ENCODE measurements at places on chromosomes 2 and 18. TPM values are rescaled to one million over a fixed set of nuclear protein-coding genes. Genes with fewer than 3 reads are reported as not detected.

RAX gene
- not detected for polyA plus RNA-seq

RAB27B gene
- polyA plus RNA-seq = 0.41 TPM

PDE1A gene
- polyA plus RNA-seq = 2.4 TPM

TRIM54 gene
- 0.77 TPM for polyA plus RNA-seq

ONECUT2 gene
- polyA plus RNA-seq = under 0.01 TPM

MYO5B gene
- polyA plus RNA-seq = 1.7 TPM

RAD51AP2 gene
- not detected for polyA plus RNA-seq

HAAO gene
- 8.6 TPM for polyA plus RNA-seq

VWC2L gene
- not detected for polyA plus RNA-seq

TUBA4B gene
- polyA plus RNA-seq = not detected

COL3A1 gene
- 24.9 TPM for polyA plus RNA-seq

EFHD1 gene
- polyA plus RNA-seq = 50.5 TPM

CHRNG gene
- polyA plus RNA-seq = not detected

HOXD8 gene
- 6.0 TPM for polyA plus RNA-seq

IMMT gene
- polyA plus RNA-seq = 35.1 TPM

SRD5A2 gene
- 0.06 TPM for polyA plus RNA-seq

DHRS9 gene
- 2.3 TPM for polyA plus RNA-seq

TBR1 gene
- polyA plus RNA-seq = not detected

C1GALT1C1L gene
- polyA plus RNA-seq = 0.10 TPM

CD226 gene
- polyA plus RNA-seq = 1.8 TPM

DNMT3A gene
- 17.1 TPM for polyA plus RNA-seq

B3GNT7 gene
- polyA plus RNA-seq = 1.7 TPM

LRRTM4 gene
- 0.09 TPM for polyA plus RNA-seq

FBXO48 gene
- polyA plus RNA-seq = 0.99 TPM

SH3BP4 gene
- 3.7 TPM for polyA plus RNA-seq

ABCG8 gene
- 0.03 TPM for polyA plus RNA-seq

CPO gene
- polyA plus RNA-seq = 0.10 TPM

ORC4 gene
- 10.3 TPM for polyA plus RNA-seq

CRYGC gene
- not detected for polyA plus RNA-seq

INO80B gene
- 50.3 TPM for polyA plus RNA-seq

MEX3C gene
- polyA plus RNA-seq = 10.2 TPM

SLC23A3 gene
- polyA plus RNA-seq = 1.3 TPM

SP3 gene
- 22.8 TPM for polyA plus RNA-seq

PCBP1 gene
- polyA plus RNA-seq = 278 TPM

FAM117B gene
- polyA plus RNA-seq = 6.7 TPM

CYS1 gene
- 0.56 TPM for polyA plus RNA-seq

LCT gene
- polyA plus RNA-seq = not detected

CNTNAP5 gene
- polyA plus RNA-seq = not detected

CCDC74A gene
- polyA plus RNA-seq = 0.77 TPM

TNS1 gene
- polyA plus RNA-seq = 8.6 TPM

BCL11A gene
- polyA plus RNA-seq = 41.1 TPM

LONRF2 gene
- 0.11 TPM for polyA plus RNA-seq

KCNG2 gene
- polyA plus RNA-seq = 0.15 TPM

SIX3 gene
- 0.03 TPM for polyA plus RNA-seq

MEP1B gene
- not detected for polyA plus RNA-seq

OR6B2 gene
- not detected for polyA plus RNA-seq

GAL3ST2 gene
- not detected for polyA plus RNA-seq

PRKAG3 gene
- not detected for polyA plus RNA-seq

MOGAT1 gene
- polyA plus RNA-seq = not detected

IL36RN gene
- polyA plus RNA-seq = not detected

INHBB gene
- 1.5 TPM for polyA plus RNA-seq

VAMP5 gene
- polyA plus RNA-seq = 71.0 TPM

ADD2 gene
- polyA plus RNA-seq = 0.50 TPM

SPAST gene
- polyA plus RNA-seq = 6.1 TPM

VAMP8 gene
- polyA plus RNA-seq = 401 TPM

ZSWIM2 gene
- not detected for polyA plus RNA-seq

TBC1D8 gene
- 10.1 TPM for polyA plus RNA-seq

RHBDD1 gene
- polyA plus RNA-seq = 7.6 TPM

KIAA2012 gene
- not detected for polyA plus RNA-seq

VWA3B gene
- 0.02 TPM for polyA plus RNA-seq

Data from spleen (tissue), 13 donors.